ENCODE measurements at places on chromosomes 7 and 10. TPM values are rescaled to one million over a fixed set of nuclear protein-coding genes. Genes with fewer than 3 reads are reported as not detected.
A peak's percentile ranks its signal among the peaks of the same experiment; 100 is the strongest.

DNA sequence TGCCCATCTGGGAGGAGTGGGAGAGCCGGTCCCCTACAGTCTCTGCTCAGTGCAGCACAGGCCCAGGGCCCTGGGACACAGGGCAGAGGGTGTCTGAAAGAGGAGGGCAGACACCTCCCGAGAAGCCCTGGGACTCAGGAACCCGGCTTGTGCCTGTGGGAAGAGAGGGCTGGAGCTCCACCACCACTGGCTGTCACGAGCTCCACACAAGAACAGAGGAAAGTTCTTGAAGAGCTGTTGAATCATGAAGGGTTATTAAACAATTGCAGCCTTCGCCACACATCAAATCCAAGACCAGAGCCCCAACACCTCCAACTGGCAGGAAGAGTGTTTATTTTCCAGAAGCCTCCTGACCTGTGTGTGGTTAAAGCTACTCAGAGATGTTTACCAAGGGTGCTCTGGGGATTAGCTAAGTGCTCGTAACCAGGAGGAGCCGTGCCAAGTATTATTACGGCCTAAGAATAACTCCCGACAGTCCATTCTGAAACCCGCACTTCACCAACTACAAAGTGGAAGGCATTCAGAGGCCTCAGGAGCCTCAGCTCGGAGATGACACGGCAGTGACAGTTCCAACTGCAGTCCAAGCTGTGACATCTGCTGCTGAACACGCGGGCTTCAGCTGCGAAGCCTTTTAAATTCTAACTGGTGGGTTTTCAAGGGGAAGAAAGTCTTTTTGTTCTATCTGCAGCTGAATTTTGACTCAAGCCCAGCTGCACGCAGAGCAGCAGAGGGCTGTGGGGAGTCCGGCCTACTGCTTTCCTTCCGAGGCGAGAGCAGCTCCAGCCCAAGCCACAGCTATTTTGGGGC is 75.1 kb downstream of the MAD1L1 start:
- H3K27me3 ChIP-seq: no peaks in the 10 kb centered on the region
- H3K4me1 ChIP-seq: no peaks in the 10 kb centered on the region
- DNase-seq: no peak
- H3K4me3 ChIP-seq: no peak overlapping the region

DNA sequence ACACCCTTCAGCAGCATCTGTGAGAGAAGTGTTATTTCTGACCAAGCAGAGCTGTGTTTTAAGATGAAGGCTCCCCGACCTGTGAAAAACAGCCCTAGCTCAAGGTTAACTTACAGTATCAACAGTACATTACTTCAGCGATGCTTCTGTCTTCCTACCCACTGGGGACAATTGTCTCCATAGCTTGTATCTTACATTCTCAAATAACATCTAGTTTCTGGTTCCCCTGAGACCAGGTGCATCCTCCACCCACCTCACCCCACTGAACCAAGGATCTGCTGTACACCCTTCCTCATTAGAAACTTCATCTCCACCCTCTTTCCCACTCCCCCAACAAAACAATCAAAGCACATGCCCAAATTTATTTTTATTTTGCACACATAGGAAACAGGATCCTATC is 102.0 kb downstream of the VOPP1 start:
- H3K27ac ChIP-seq: no peak overlapping the region
- peaks cover 42% of the 10 kb centered on the region for H3K36me3 ChIP-seq
- H3K27me3 ChIP-seq: no peaks in the 10 kb centered on the region

CRHR2 gene
- not detected for total RNA-seq

FZD1 gene
- 0.80 TPM for total RNA-seq

GRCh38 chr10:67386260-67386659 is 309.7 kb downstream of the CTNNA3 start:
- no peak overlapping the region for H3K27ac ChIP-seq
- H3K27me3 ChIP-seq: peaks cover 7% of the 10 kb centered on the region
- no peaks in the 10 kb centered on the region for H3K36me3 ChIP-seq
- no peak overlapping the region for H3K4me3 ChIP-seq
- peaks cover 2% of the 10 kb centered on the region for H3K4me1 ChIP-seq
- no peak for DNase-seq

TCTN3 gene
- total RNA-seq: 66.5 TPM

- peak; percentile 39 for DNase-seq
- H3K27me3 ChIP-seq: peaks cover 56% of the 10 kb centered on the region
- H3K4me3 ChIP-seq: no peak overlapping the region
- H3K36me3 ChIP-seq: no peaks in the 10 kb centered on the region
Measured at GRCh38 chr10:103504181-103504783, 10.8 kb downstream of the NEURL1 start.

TRIL gene
- not detected for total RNA-seq

BAMBI gene
- total RNA-seq: 0.16 TPM

DNA sequence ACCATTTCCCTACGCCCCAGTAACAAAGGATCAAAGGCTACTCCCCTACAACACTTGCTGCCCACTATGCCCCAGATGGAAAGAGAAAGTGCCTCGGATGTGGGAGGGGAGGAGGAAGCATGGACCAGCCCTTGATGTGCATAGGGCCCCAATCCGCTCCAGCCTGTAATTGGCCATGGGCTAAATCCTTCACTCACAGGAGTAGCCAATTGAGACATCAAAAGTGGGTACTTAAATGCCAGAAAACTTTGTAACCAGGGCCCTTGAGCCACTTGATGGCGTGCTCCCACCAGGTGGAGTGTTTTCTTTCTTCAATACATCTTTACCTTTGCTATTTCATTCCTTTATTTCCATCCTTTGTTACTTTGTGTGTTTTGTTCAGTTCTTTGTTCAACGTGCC is 500.5 kb upstream of the LRRN3 start:
- H3K27ac ChIP-seq: no peak overlapping the region
- H3K36me3 ChIP-seq: no peaks in the 10 kb centered on the region
- H3K27me3 ChIP-seq: peaks cover 7% of the 10 kb centered on the region
- no peak overlapping the region for H3K4me3 ChIP-seq

DNA sequence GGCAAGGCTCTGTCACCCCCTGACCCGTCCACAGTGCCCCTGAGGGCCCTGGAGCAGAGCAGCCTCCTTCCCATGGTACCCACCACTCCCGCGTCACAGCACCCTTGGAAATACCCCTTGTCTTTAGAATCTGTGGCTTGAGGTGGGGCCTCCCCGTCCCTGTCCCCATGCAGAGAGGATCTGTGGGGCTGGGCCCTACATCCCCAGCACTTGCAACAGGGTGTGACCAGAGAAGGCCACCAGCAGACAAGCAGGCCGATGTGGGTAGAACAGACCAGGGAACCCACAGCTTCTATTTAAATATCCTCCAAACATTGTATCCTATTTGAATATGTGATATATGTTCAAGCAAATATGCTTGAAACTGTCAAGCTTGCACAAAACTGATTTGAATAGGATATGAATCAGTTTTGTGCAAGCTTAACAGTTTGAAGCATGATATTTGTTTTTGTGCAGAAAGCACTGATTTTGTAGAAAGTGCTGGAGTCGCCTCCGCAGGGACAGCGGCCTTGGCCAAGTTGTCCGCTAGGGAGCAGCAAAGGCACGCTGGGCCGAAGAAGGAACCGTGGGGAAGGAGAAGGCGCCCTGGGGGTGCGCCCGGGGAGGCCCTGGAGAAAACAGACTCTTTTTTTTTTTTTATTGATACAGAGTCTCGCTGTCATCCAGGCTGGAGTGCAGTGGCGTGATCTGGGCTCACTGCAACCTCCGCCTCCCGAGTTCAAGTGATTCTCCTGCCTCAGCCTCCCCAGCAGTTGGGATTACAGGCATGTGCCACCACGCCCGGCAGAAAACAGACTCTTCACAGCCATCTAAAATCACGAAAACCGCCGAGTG is 2.2 kb downstream of the CFAP46 start:
- H3K4me3 ChIP-seq: no peak overlapping the region
- H3K36me3 ChIP-seq: no peaks in the 10 kb centered on the region
- no peak overlapping the region for H3K27ac ChIP-seq
- H3K4me1 ChIP-seq: peaks cover 3% of the 10 kb centered on the region

DNA sequence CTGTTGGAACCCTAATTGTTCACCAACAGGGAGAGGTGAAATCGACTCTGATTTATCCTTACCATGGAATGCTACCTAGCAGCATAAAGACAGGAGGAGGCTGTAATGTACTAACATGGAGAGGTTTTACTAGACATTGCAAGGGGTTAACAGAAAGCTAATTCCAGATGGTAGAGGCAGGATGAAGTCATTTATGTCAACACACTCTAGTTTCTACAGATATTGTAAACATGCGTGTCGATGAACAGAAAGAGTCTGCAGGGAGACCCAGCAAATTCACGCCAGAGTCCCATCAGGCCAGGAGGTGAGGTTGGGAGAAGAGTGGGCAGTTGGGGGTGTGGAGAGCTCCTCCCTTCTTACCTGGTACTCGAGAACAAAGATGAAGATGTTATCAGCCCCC is 7.0 kb downstream of the NPC1L1 start:
- no peak overlapping the region for H3K4me3 ChIP-seq
- no peaks in the 10 kb centered on the region for H3K27me3 ChIP-seq
- H3K36me3 ChIP-seq: no peaks in the 10 kb centered on the region
- no peak overlapping the region for H3K27ac ChIP-seq
- DNase-seq: no peak

Measured in activated T-helper 2 cell treated with anti-CD3 and anti-CD28 coated beads, Interferon-gamma antibody, Interleukin-2, Interleukin-4, amounts not matched to agents 10 μg/mL and 5 μg/mL and 100 μg/mL, durations not matched to agents 14 hours and 24 hours and 36 hours (primary cell).